NCI-H526 treated with DMSO at 0.1 percent for 48 hours (cell line): ENCODE measurements at places on chromosomes 13 and 19.

- DNase-seq: no peak
Observed at GRCh38 chr19:44476559-44477408, 23.5 kb downstream of the ZNF180 start.

- DNase-seq: no peak
Observed at GRCh38 chr19:17424743-17425365, 5.0 kb downstream of the MVB12A start.

GRCh38 chr19:16566161-16566560 is 6.1 kb downstream of the SLC35E1 start:
- no peak for DNase-seq

DNA sequence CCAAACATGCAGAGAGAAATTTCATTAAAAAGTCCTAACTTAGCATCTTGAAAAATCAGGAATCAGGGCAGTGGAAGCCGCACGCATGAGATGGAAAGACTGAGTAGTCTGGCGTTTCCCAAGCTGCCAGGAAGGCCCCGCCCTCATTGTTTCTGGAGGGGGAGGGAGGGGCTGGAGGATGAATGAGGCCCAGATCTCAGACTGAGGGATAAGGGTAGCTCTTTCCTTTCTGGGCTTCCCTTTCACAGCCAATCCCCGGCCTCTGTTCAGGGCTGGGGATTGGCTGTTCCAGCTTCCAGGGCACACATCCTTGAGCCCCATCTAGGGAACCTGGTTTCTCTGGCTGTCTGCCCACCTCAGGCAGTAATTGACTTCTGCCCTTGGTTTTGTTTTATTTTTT is 7.3 kb downstream of the C19orf53 start:
- no peak for DNase-seq
